Adipose tissue (tissue), 3 donors: ENCODE measurements at places on chromosomes 13 and 19. TPM values are rescaled to one million over a fixed set of nuclear protein-coding genes. Genes with fewer than 3 reads are reported as not detected.

Gene ZNF497
- 1.3 TPM for polyA plus RNA-seq

Gene EIF3K
- polyA plus RNA-seq = 544 TPM

Gene MED4
- polyA plus RNA-seq = 68.5 TPM

Gene MYH14
- 20.6 TPM for polyA plus RNA-seq

Gene GPR18
- not detected for polyA plus RNA-seq

Gene ZBTB32
- polyA plus RNA-seq = not detected

Gene APOC1
- polyA plus RNA-seq = 42.9 TPM

Gene GIPC3
- 1.5 TPM for polyA plus RNA-seq

Gene ZNF222
- polyA plus RNA-seq = 1.9 TPM

Gene KANK3
- 31.9 TPM for polyA plus RNA-seq

Gene LIM2
- not detected for polyA plus RNA-seq

Gene COL5A3
- polyA plus RNA-seq = 62.2 TPM

Gene ANGPTL8
- 7.4 TPM for polyA plus RNA-seq

Gene SLC7A1
- polyA plus RNA-seq = 10.8 TPM

Gene MYO16
- polyA plus RNA-seq = 2.0 TPM

Gene IFNL2
- not detected for polyA plus RNA-seq

Gene RASAL3
- polyA plus RNA-seq = 3.3 TPM

Gene KLF1
- 0.04 TPM for polyA plus RNA-seq

Gene SIX5
- polyA plus RNA-seq = 33.3 TPM

Gene PSG11
- not detected for polyA plus RNA-seq

Gene EPSTI1
- 2.7 TPM for polyA plus RNA-seq

Gene B3GNT3
- polyA plus RNA-seq = 0.55 TPM

Gene ZNF486
- polyA plus RNA-seq = 2.9 TPM

Gene LGALS7B
- 1.2 TPM for polyA plus RNA-seq

Gene WTIP
- polyA plus RNA-seq = 2.7 TPM

Gene LILRB2
- 2.2 TPM for polyA plus RNA-seq

Gene CD177
- polyA plus RNA-seq = 13.0 TPM

Gene MEF2B
- 0.23 TPM for polyA plus RNA-seq

Gene BCAM
- 62.1 TPM for polyA plus RNA-seq

Gene TDRD12
- 0.22 TPM for polyA plus RNA-seq

Gene CRLF1
- polyA plus RNA-seq = 7.0 TPM

Gene MIR17HG
- polyA plus RNA-seq = 2.7 TPM

Gene SMAD9
- polyA plus RNA-seq = 2.8 TPM

Gene TUBA3C
- not detected for polyA plus RNA-seq

Gene TTC9B
- polyA plus RNA-seq = not detected

Gene MBD3L2
- not detected for polyA plus RNA-seq

Gene KCNN4
- polyA plus RNA-seq = 2.4 TPM

Gene FAM216B
- polyA plus RNA-seq = 0.22 TPM

Gene PGLYRP1
- polyA plus RNA-seq = 8.7 TPM

Gene DMKN
- polyA plus RNA-seq = 6.8 TPM

Gene LRFN3
- polyA plus RNA-seq = 5.8 TPM

Gene ZNF784
- polyA plus RNA-seq = 2.6 TPM

Gene SPRED3
- polyA plus RNA-seq = 0.89 TPM

Gene CBY2
- polyA plus RNA-seq = not detected

Gene CYP2S1
- 0.67 TPM for polyA plus RNA-seq

Gene ZNF428
- polyA plus RNA-seq = 28.6 TPM

Gene DNAJC15
- polyA plus RNA-seq = 12.9 TPM

Gene SPACA4
- not detected for polyA plus RNA-seq

Gene STOML3
- polyA plus RNA-seq = not detected

Gene KCNC3
- 0.67 TPM for polyA plus RNA-seq

Gene ZNF541
- 0.30 TPM for polyA plus RNA-seq

Gene DKKL1
- polyA plus RNA-seq = not detected

Gene CCDC159
- polyA plus RNA-seq = 20.9 TPM

Gene CPT1C
- 1.8 TPM for polyA plus RNA-seq

Gene SLC6A16
- 0.90 TPM for polyA plus RNA-seq

Gene PIAS4
- polyA plus RNA-seq = 9.0 TPM

Gene ADAMTSL5
- polyA plus RNA-seq = 0.55 TPM

Gene GAPDHS
- polyA plus RNA-seq = not detected

Gene CEP89
- 7.5 TPM for polyA plus RNA-seq
